Adrenal gland (tissue), 19 donors: ENCODE measurements at places on chromosomes 13 and 19. TPM values are rescaled to one million over a fixed set of nuclear protein-coding genes. Genes with fewer than 3 reads are reported as not detected.

GRCh38 chr13:110410936-110411687 is 104.0 kb downstream of the COL4A2 start:
- DNase-seq = peak; percentile 45

PRKACA gene
- 155 TPM for polyA plus RNA-seq

SIGLEC5 gene
- not detected for polyA plus RNA-seq

SGCG gene
- 0.33 TPM for polyA plus RNA-seq

DNA sequence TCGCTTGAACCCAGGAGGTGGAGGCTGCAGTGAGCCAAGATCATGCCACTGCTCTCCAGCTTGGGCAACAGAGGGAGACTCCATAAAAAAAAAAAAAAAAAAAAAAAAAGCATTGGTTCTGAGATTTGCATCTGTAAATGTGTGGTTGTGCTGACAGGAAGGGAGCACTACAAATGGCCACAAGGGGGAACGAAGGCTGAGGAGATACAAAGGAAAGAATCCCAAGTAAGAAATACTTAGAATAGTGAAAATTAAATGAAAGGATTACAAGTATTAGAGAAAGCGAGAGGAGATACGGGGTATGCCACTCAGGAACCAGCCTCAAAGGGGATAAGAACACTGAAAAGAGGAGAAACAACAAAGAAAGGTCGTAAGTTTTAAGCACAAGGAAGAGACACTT is 284.9 kb downstream of the KLF12 start:
- no peak for DNase-seq

- DNase-seq = no peak
Observed at GRCh38 chr13:47886314-47886713, 114.8 kb downstream of the SUCLA2 start.

ZNF667 gene
- 18.0 TPM for polyA plus RNA-seq

GRCh38 chr19:52453324-52454094 is at the start of gene ZNF578:
Gene ZNF578, plus strand, starts transcription at chr19:52453553. Its CDS starts 48,293 bp downstream, at chr19:52501846.
- peak; percentile 60 for DNase-seq
